ENCODE measurements at places on chromosomes 2 and 18. TPM values are rescaled to one million over a fixed set of nuclear protein-coding genes. Genes with fewer than 3 reads are reported as not detected.

GRCh38 chr2:211846714-211847113 is 691.9 kb downstream of the ERBB4 start:
- DNase-seq, result no peak

GKN1 gene
- not detected for total RNA-seq

CCDC121 gene
- 0.73 TPM for total RNA-seq

GRCh38 chr2:27860111-27860510 is 30.1 kb downstream of the RBKS start:
- DNase-seq, result no peak

DNA sequence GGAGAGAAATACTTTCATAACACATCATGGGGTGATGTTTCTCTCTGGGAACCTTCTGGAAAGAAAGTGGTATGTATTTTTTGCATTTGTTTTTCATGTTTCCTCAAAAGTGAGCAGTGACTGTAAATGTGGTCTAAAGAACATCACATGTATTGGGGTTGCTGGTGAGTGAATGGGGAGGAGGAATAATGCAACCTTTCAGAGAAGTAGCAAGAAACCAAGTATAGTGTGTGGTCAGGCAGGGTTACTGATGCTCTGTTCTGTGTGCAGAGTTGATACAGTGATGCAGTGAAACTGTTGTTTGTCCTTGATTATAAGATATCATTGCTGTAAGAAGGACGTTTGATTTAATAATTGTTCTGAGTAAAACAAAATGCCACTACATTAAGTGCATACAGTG is 24.1 kb downstream of the ADNP2 start:
- DNase-seq, result no peak

CCDC178 gene
- not detected for total RNA-seq

DNA sequence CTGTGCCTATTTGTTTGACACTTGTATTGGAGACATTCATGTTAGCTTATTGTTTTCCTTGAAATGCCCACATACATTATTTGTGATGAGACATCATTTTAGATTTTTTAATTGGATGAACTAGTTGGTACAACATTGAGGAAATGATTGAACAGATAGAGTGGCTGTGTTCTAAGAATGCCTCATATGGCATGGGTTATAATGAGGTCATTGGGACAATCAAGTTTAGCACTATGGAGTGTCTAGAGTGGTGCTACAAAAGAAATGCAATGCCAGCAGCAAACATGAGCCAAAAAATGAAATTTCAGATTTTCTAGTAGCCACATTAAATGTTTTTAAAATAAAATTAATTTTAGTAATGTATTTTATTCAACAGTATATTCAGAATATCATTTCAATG is 28.1 kb downstream of the ACVR2A start:
- DNase-seq, result no peak
